Vagina (tissue), 2 donors: ENCODE measurements at places on chromosomes 4 and X.

DNA sequence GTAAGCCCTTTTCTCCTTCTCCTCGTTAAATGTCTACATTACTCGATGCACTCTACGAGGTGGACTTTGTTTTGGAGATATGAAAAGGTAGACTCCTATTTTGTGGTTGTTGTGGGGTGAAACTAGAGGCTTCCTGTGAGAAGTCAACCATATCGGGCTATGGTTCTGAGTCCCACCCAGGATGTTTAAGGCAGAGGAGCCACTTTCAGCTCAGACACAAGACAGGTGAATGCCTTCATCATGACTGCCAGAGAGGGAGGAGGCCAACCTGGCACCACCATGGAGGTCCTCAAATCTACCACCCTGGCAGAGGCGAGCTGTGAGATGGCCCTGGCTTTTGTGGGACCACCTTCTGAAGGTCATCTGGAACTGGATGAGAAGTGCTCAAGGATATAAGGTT lies 154.4 kb upstream of the KLF3 start:
- no peaks in the 10 kb centered on the region for H3K36me3 ChIP-seq
- no peak for DNase-seq
- H3K4me3 ChIP-seq, result no peak overlapping the region
- H3K27me3 ChIP-seq, result no peaks in the 10 kb centered on the region
- H3K4me1 ChIP-seq, result no peaks in the 10 kb centered on the region

- H3K27me3 ChIP-seq, result no peaks in the 10 kb centered on the region
- H3K36me3 ChIP-seq, result no peaks in the 10 kb centered on the region
- peak overlapping the region; percentile 39 for H3K4me3 ChIP-seq
Observed at GRCh38 chrX:129653971-129654651, 645 bp downstream of the APLN start.

- DNase-seq, result no peak
- H3K27me3 ChIP-seq, result no peaks in the 10 kb centered on the region
- peaks cover 5% of the 10 kb centered on the region for H3K36me3 ChIP-seq
- no peak overlapping the region for H3K4me3 ChIP-seq
- peaks cover 37% of the 10 kb centered on the region for H3K4me1 ChIP-seq
Observed at GRCh38 chr4:87093443-87094123, 126.8 kb downstream of the KLHL8 start.

DNA sequence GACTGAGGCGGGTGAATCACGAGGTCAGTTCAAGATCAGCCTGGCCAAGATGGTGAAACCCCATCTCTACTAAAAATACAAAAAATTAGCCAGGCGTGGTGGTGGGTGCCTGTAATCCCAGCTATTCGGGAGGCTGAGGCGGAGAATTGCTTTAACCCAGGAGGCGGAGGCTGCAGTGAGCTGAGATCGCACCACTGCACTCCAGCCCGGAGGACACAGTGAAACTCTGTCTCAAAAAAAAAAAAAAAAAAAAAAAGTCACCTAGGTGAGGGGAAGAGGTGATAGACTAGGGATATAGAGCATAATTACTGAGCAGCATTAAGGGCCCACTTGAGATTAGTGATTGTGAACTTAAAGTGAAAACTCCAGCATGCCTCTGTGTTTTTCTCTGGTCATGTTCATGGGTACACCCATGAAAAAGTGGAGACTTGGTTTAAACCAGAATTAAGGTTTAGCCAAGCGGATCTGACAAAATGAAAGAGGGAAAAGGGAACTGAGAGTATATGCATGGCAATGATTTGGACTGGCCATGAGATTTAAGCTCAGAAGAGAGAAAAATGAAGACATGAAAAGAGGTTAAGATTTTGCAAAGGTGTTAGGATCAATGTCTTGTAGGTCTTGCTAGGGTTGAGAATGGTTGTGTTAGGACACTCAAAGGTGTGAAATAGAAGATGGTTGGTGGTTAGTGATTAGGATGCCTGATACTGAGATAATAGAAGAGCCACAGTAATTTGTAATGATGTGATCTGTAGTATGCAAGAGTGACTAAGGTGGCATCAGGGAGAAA lies 105.0 kb downstream of the RAB28 start:
- H3K27ac ChIP-seq, result no peak overlapping the region
- H3K27me3 ChIP-seq, result no peaks in the 10 kb centered on the region
- DNase-seq, result no peak
- H3K4me3 ChIP-seq, result no peak overlapping the region

DNA sequence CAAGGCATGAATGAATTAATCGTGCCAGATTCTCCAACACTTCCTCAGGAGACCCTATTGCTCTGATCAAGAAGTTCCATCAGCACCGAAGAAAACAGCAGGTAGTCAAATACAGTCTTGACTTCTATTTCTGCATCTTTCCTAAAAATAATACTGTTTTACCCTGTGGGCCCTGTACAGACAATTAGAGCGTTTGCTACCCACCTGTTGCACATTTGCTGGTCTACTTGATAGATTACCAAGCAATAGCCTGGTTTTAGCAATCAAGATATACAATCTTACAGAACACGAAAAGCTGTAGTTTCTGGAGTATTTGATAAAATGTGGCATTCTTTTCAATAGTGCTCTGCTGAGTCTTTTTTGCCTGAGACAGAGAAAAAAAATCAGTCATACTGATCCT lies 12.3 kb downstream of the GPR174 start:
- no peak for DNase-seq
- H3K4me1 ChIP-seq, result no peaks in the 10 kb centered on the region
- H3K36me3 ChIP-seq, result no peaks in the 10 kb centered on the region

- H3K27me3 ChIP-seq, result no peaks in the 10 kb centered on the region
- DNase-seq, result no peak
- no peaks in the 10 kb centered on the region for H3K4me1 ChIP-seq
- no peak overlapping the region for H3K4me3 ChIP-seq
- H3K27ac ChIP-seq, result no peak overlapping the region
- no peaks in the 10 kb centered on the region for H3K36me3 ChIP-seq
Observed at GRCh38 chrX:139759637-139760036, 51.7 kb upstream of the MCF2 start.

GRCh38 chr4:93299118-93299517 lies 529.4 kb upstream of the ATOH1 start:
- no peaks in the 10 kb centered on the region for H3K36me3 ChIP-seq
- no peak for DNase-seq
- H3K27me3 ChIP-seq, result no peaks in the 10 kb centered on the region
- H3K27ac ChIP-seq, result no peak overlapping the region
- H3K4me1 ChIP-seq, result no peaks in the 10 kb centered on the region

GRCh38 chr4:98662626-98663225 lies 4.3 kb upstream of the TSPAN5 start:
- H3K27me3 ChIP-seq, result no peaks in the 10 kb centered on the region
- H3K36me3 ChIP-seq, result no peaks in the 10 kb centered on the region
- peaks cover 18% of the 10 kb centered on the region for H3K4me1 ChIP-seq
- no peak overlapping the region for H3K4me3 ChIP-seq
- no peak for DNase-seq

DNA sequence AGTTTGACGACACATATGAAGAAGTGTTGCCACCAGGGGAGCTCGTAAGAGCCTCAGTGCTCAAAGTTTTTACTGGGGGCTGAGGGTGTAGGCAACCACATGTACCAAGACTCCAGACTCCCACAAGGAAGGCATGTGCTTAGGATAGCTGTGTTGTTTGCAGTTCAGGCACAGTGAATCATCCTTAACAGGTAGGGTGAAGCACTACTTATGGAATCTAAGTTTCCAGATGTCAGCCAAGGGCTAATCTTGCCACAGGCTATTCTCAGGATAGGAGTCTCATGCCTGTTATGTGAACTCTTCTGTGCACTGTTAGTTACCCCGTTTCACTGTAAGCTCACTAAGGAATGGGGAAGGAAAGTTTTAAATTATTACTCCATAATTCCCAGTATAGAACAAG lies 202.6 kb downstream of the TMA16 start:
- H3K4me3 ChIP-seq, result no peak overlapping the region
- H3K27ac ChIP-seq, result no peak overlapping the region
- DNase-seq, result no peak
- H3K4me1 ChIP-seq, result no peaks in the 10 kb centered on the region
- no peaks in the 10 kb centered on the region for H3K36me3 ChIP-seq

DNA sequence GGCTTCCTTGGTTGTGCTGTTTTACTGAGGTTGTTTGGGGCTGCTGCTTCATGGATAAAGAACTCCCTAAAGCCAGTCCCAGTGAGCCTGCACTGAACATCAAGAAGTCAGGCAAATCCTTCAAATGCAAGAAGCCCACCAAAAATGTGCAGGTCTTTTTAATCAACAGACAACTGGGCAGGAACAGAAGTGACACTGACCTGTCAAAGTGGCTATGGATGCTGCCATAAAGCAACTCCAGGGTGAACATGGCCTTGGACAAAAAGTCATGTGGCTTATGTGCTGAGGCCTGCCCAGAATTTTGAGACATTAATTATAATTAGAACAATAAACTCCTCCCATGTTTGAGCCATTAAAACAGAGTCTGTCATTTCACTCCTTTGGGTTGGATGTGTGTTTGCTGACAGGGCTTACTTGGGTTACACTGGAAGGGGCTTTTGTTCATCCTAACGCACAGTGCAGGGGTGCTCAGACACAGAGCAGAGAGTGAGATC lies at the start of gene ETDC:
TSS of gene ETDC (plus strand) at position 51 of the 494 bp plus-strand sequence. CDS start at position 51, 0 bp downstream.
- H3K27ac ChIP-seq, result no peak within 1 kb of the TSS
- no peak within 1 kb of the TSS for H3K4me3 ChIP-seq
- H3K36me3 ChIP-seq, result no peaks in the 10 kb centered on the region
- no peaks in the 10 kb centered on the region for H3K27me3 ChIP-seq
- H3K4me1 ChIP-seq, result no peaks in the 10 kb centered on the region

DNA sequence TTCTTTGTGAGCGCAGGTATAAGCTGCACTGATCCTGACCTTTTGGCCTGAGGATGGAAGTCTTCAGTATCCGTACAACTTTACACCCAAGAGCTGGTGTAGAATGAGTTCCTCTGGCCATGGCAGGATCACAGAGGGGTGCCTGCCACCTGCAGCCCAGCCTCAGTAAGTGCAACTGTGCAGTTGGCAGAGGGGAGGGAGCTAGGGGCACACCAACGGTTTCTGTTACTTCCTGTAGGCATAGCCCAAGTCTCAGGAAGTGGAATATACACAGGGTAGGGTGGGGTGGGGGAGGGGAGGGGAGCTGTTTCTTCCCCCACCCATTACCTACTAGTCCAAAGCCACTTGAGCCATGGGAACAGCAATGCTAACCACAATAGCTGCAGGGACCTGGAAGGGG lies 85.4 kb upstream of the GBA3 start:
- H3K27ac ChIP-seq, result no peak overlapping the region
- H3K4me1 ChIP-seq, result no peaks in the 10 kb centered on the region
- no peaks in the 10 kb centered on the region for H3K27me3 ChIP-seq
- H3K4me3 ChIP-seq, result no peak overlapping the region
- H3K36me3 ChIP-seq, result no peaks in the 10 kb centered on the region
- no peak for DNase-seq

DNA sequence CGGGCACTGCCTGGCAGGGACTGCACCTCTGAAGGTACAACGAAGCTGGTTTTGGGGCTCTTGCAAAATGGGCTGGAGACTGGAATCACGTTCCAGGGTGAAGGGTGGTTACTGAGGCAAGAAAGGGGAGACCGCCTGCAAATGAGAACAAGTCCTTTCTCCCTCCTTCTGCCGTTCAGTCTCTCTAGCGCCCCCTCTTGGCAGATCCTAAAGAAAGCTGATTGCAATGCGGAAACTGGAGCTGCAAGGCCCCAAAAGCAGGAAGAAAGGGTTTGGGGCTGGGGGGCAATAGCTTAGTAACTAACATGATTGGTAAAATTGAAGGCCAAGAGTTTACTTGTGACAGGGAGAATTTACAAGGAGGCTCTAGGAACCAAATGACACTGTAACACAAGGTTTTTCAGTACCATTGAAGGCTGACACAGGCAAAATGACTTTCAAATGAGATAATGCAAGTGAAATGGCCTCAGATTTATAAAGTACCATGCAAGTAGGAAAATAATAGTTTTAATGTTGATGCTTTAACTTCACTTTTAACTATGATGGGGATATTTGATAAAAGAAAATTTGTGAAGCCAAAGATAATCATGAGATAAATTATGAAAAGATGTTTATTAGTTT lies 222.7 kb upstream of the HAND2 start:
- H3K27ac ChIP-seq, result no peak overlapping the region
- no peaks in the 10 kb centered on the region for H3K4me1 ChIP-seq
- H3K4me3 ChIP-seq, result no peak overlapping the region

DNA sequence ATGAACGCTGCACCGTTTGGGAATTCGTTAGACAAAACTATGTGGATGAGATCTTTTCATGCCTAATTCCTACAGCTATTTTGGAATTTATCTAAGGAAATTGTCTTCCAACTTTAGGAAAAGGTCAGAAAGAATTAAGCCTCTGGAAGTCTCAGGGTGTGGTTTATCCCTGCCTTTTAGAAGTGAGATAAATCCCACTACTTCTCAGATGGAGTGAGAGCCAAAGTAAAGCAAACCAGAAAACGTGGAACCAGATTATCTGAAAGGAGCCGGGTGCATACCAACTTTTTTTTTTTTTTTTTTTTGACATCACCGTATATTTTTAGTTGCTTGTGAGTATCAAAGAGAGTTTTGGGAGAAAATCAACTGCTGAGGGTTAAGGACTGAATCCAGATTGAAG lies 79.6 kb downstream of the VCX2 start:
- no peak overlapping the region for H3K27ac ChIP-seq
- no peak for DNase-seq
- H3K4me1 ChIP-seq, result no peaks in the 10 kb centered on the region
- no peaks in the 10 kb centered on the region for H3K36me3 ChIP-seq
- H3K27me3 ChIP-seq, result no peaks in the 10 kb centered on the region

- H3K27me3 ChIP-seq, result no peaks in the 10 kb centered on the region
- no peak overlapping the region for H3K4me3 ChIP-seq
- no peaks in the 10 kb centered on the region for H3K36me3 ChIP-seq
- H3K27ac ChIP-seq, result no peak overlapping the region
Observed at GRCh38 chr4:25509646-25510045, 132.6 kb downstream of the ANAPC4 start.

GRCh38 chrX:97322401-97322800 lies 438.7 kb downstream of the RPA4 start:
- no peak overlapping the region for H3K27ac ChIP-seq
- no peak for DNase-seq
- H3K4me1 ChIP-seq, result no peaks in the 10 kb centered on the region
- H3K36me3 ChIP-seq, result no peaks in the 10 kb centered on the region
- no peak overlapping the region for H3K4me3 ChIP-seq

- no peaks in the 10 kb centered on the region for H3K36me3 ChIP-seq
- H3K27me3 ChIP-seq, result no peaks in the 10 kb centered on the region
- no peak for DNase-seq
Observed at GRCh38 chrX:10482708-10483107, 137.7 kb downstream of the MID1 start.
